ENCODE measurements at places on chromosomes 4 and X.

DNA sequence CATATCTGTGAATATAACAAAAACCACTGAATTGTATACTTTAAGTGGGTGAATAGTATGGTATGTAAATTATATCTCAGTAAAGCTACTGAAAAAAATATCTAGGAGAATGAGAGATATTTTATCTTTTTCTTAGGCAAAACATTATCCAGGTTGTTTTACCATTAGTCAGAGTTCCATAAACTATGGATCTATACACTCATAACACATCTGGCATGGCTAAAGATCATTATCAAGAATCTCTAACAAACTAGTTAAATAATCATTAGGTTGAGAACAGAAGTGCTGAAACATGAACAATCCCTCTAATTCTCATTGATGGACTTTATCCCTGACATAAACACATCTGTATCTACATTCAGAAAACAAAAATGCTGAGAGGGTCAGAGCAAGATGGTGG is 15.6 kb downstream of the MED14 start:
- no peak for DNase-seq

GRCh38 chr4:167885071-167885470 is 207.3 kb upstream of the ANXA10 start:
- DNase-seq = no peak

DNA sequence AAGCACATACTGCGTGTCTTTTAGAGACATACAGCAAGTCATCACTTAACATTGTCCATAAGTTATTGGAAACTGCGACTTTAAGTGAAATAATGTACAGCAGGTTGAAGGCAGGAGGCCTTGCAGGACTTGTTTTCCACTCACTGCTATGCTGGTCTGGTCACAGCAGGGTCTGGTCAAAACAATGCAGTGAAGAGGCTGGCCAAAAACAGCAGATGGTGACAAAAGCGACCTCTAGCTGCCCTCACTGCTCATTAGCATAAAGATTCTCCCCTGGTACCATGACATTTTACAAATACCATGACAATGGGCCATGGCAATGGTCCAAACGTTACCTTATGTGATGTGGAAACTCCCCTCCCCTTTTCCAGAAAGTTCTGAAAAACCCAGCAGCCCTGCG is 1283.6 kb downstream of the FSTL5 start:
- no peak for DNase-seq

DNA sequence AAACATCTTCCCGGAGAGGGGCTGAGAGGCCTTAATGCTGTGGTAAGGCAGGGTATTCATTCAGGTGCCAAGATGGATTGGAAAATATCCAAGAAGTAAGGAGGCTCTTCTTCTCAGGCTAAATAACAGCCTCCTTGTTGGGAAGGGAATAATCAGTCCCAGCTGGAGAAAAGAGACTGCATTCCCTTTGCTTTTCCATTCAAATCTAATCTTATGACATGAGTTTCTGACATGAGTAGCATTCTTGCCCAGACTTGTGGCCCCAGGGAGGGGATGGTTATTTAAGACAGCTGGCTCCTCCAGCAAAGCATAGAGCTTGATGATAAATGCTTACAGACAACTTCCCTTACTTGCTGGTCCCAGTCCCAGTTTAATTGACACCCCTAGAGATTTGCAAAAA is 98.3 kb downstream of the DCLK2 start:
- DNase-seq = peak; percentile 21

GRCh38 chrX:132146456-132146855 is 18.6 kb upstream of the FRMD7 start:
- DNase-seq = no peak

- no peak for DNase-seq
Observed at GRCh38 chr4:149993030-149993429, 85.2 kb upstream of the DCLK2 start.

- no peak for DNase-seq
Observed at GRCh38 chrX:121949041-121949760, 901.8 kb downstream of the GLUD2 start.

DNA sequence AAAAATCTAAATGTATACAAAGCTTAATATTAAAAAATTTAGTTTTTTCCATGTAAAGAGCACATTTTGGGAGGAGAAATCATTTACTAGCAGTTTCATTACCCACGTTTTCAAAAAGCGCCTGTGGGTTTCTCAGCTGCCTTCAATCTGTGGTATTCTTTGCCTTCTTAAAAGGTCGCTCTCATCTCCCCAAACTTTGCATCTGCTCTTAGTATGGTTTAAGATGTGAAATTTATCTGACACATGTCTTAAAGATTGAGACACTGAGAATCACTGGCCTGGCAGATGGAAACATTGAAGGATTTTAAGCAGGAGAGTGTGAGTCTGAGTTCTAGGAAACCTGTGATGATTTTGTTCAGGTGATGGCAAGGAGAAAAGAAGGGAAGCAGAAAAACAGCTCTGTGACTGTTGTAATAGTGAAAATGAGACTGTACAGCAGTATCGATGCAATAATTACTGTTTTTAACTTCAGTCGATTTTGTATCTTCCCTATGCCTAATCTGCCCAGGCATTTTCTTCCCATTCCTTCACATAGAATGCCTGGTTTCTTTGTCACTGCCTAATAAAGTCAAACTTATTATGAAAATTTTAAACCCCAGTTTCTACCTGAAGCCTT is 75.9 kb downstream of the PAQR3 start:
- DNase-seq = no peak

- no peak for DNase-seq
Observed at GRCh38 chr4:147368948-147369347, 111.9 kb upstream of the EDNRA start.

DNA sequence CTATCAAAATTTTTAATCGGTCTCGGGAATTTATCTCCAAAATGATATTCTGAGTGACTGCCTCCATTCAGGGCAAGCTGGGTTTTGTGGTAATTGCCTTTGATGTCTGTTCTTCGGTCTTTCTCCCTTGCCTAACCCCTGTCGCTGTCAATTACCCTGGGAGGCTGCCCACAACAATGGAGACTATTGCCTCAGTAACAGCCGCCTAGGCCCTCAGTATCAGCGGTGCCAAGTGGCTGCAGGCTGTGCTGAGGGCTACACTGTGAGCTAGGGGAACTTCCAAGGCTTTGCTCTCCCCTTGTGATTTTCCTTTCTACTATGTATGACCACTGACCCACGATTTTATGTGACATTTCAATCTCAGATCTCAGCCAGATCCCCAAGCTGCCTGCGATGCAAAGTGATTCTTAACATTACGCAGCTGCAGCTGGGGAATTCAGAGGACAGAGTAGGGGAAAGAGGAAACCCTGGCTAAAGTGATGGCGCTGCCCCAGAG is 36.3 kb upstream of the REST start:
- peak; percentile 24 for DNase-seq

- DNase-seq = peak; percentile 22
Observed at GRCh38 chr4:97953171-97953941, 189.9 kb downstream of the STPG2 start.

- no peak for DNase-seq
Observed at GRCh38 chr4:185931986-185932385, 120.0 kb upstream of the SORBS2 start.

DNA sequence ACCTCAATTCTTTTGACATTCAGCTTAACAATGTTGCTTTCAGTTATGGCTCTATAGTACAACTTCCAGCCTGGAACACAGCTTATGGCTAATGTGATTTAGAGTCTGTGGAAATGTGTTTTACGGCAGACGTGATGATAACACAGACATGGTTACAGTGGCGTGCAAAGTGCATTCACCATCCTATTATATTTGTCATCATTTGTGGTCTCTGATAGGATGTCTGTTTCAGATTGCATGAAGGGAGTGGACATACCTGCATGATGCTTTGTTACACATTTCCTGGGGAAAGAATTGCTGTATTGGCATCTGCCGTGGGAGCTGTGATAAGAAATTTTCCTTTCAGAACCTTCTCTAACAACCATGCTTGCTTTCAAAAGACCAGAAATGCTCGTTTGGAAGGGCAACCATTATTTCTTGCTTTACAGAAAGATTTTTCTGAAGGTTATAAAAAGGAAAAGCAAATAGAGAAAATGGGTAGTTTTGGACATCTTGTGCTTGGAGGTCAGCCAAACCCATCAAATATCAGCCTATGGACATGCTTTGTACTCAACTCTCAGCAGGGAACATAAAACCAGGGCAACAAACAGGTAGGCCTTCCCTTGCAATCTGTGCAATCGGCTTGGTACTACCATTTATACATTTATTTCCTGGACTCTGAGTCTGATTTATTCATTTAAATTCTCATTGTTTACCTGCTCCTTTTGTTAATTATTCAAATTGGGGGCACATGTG is 273.9 kb downstream of the TLL1 start:
- DNase-seq = no peak

GRCh38 chr4:147334478-147334877 is 146.4 kb upstream of the EDNRA start:
- DNase-seq = no peak

GRCh38 chrX:2370456-2370855 is 130.3 kb downstream of the DHRSX start:
- no peak for DNase-seq

GRCh38 chrX:8189096-8189830 is 18.2 kb upstream of the VCX2 start:
- no peak for DNase-seq

- no peak for DNase-seq
Observed at GRCh38 chr4:25120146-25120940, 39.9 kb downstream of the SEPSECS start.

DNA sequence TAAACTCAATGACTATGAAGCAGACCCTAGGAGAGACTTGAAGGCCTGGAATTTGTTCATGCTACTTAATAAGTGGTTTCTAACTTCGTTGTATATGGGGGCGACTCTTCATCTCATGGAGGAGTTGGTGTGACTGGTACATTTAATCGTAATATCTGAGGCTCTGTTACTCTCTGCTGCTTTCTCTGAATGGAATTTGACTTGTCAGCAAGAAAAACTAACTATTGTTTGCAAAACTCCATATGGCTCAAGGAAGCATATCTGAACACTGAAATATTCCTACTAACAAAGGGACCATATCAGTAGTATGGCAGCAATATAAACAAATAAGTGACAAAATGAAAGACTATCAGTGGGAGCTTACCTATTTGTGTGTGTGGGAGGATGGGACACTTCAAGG is 132.0 kb upstream of the RPS6KA6 start:
- DNase-seq = no peak
